Nucleus accumbens (tissue), 56 donors: ENCODE measurements at places on chromosomes 2 and 18.

DNA sequence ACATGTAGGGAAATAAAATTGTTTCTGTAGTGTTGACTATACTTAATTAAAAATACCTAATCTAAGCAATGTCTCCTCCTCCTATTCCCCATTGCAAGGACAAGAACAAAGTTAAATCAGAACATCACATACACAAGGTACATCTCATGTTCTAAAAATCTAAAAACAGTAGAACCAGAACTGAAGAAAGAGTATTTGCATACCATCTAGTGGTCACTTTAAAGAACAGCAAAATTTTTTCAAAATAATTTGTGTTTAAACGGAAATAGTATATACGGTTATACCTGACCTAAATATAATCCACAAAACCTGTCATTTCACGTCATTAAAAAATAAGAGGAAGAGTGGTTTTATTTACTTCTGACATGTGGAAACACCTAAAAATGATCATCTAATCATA is 294.3 kb upstream of the KCNH7 start:
- DNase-seq: no peak

GRCh38 chr2:96831679-96832078 is 12.1 kb downstream of the ANKRD23 start:
- no peak for DNase-seq

- DNase-seq: no peak
Observed at GRCh38 chr2:180657054-180657453, 323.4 kb upstream of the UBE2E3 start.

DNA sequence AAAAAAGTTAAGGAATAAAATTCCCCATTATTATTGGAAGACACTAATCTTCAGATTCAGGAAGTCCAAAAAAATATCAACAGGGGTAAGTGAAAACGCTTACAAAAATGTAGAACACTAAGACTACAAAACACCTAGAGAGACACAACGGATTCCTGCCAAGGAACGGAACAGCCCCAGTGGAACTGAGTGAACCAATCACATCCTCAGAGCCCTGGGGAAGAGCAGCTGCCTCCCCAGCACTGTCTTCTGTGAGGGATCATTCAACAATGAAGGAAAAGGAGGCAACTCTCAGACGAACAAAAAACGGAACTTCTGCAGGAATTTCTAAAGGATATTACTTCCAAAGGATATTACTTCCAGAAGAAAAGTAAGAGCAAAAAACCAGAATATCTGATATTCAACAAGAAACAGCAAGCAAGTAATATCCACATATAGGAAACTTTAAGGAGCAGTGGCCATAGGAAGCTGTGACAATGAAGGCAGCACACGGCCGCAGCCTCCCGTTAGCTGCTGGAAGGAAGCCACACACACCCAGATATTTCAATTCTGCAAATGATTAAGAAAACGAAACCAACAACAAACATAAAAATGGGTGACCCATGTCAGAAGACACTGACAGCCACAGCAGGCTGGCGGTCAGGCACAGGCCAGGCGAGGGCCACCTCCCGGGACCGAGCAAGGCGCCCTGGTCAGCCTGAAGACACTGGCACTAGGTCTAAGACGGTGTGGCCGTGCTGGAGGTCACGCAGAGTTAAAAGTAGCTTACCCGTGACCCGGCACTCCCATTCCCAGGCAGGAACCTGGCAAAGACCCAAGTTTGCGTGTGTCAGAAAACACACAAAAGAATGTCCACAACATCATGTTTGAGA is 81.8 kb downstream of the HDAC4 start:
- no peak for DNase-seq

GRCh38 chr18:76251691-76252090 is 243.4 kb downstream of the ZNF516 start:
- no peak for DNase-seq

GRCh38 chr2:20637147-20637546 is 13.8 kb downstream of the HS1BP3 start:
- DNase-seq: no peak

- DNase-seq: no peak
Observed at GRCh38 chr2:9285385-9285920, 78.8 kb downstream of the ASAP2 start.

GRCh38 chr2:103792042-103792441 is 1030.2 kb downstream of the TMEM182 start:
- no peak for DNase-seq

DNA sequence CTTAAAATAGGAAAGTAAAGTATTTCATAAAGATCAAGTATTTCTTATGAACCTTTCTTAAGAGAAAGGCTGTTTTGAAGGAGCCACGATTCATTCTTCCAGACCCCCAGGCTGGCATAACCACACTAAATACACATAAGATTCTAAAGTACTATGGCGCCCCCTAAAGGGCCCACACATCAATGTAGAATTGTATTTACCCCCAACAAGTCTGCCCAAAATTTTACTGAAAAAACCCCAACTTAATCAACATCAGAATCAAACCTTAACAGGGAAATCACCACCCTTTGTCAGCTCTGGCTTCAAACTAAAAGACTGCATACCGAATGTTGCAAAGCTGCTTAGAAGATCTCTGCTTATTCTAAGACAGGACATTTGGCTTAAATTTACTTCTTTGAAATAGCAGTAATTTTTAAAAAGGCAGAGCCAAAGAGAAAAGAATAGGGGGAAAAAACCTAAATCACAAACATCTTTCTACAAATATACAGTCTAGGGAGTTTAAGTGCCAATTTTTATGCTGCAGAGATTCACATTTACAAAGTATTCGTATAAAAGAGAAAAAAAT is 20.4 kb upstream of the BCL2 start:
- DNase-seq: peak; percentile 6

- DNase-seq: no peak
Observed at GRCh38 chr2:23900541-23901322, 26.2 kb downstream of the ATAD2B start.

GRCh38 chr2:20640411-20641122 is 10.3 kb downstream of the HS1BP3 start:
- DNase-seq: no peak

DNA sequence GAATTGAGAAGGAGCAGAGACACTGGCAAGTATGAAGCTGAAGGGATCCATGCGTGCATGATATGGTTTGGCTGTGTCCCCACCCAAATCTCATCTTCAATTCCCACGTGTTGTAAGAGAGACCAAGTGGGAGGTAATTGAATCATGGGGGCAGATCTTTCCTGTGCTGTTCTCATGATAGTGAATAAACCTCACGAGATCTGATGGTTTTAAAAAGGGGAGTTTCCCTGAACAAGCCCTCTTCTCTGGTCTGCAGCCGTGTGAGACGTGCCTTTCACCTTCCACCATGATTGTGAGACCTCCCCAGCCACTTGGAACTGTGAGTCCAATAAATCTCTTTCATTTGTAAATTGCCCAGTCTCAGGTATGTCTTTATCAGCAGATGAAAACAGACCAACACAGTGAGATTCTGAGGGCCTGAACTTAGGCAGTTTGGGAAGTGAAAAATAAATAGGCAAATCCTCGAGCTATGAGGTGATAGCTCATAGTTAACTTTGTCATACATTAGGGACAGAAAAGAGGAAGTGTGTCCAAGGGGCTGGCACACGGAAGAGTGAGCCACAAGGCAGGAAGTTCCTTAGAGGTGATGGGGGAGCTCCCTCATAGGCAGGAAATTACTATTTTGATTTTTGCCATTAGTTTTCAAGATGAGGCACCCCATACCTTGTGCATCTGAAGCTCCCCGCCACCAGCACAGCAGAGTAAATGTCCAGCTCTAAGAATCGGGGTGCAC is 658.8 kb upstream of the ID2 start:
- DNase-seq: no peak

- no peak for DNase-seq
Observed at GRCh38 chr2:111675419-111676194, 208.4 kb downstream of the ANAPC1 start.

- DNase-seq: no peak
Observed at GRCh38 chr2:174683392-174683759, 80.9 kb downstream of the CHRNA1 start.

DNA sequence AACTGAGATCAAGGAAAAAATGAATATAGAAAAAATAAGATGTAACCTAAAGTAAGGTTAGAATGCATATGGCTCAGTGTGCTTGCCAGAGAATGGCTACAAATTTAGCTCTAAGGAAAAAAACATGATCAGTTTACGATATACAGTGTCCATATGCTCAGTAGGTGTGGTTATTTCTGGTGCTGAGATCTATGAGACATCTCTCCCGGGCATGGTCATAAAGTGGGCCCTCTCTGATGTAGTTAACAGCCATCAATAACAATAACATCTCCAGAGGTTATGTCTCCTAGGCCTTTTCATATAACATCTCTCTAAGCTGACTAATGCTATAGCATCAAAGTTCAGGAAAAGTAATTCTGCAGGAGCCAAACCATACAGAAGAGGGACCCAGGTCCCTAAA is 56.3 kb upstream of the UBE2E3 start:
- DNase-seq: no peak

DNA sequence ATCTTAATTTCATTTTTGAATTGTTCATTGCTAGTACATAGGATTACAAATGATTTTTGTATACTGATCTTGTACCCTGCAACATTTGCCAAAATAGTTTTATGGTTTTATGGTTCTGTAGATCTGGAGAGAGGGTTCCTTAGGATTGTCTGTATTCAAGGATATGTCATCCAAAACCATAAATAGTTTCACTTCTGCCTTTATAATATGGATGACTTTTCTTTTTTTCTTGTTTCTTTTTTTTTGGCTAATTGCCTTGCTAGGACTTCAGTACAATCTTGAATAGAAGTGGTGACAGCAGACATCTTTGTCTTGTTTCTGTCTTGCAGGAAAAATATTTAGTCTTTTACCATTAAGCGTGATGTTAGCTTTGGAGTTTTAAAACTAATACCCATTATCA is 383.9 kb upstream of the HS6ST1 start:
- no peak for DNase-seq

DNA sequence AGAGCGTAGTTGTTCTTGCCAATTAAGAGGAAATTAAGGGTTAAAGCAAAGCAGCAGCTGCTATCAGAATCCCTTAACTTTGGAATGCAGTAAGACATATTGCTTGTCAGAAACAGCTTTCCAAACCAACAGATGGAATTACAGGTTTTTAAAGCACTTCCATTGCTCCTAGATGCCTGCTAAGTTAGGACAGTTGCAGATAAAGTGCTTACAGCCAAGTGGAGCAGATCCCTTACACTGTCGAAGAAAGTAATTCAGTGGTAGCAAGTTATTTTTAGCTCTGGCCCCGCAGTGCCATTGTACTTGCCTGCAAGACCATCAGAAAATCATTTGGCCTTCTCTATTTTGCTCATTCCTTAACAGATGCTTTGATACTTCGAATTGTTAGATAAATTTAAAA is 5.4 kb downstream of the PDK1 start:
- no peak for DNase-seq

GRCh38 chr2:3388412-3388738 is 8.9 kb downstream of the TRAPPC12 start:
- no peak for DNase-seq

- no peak for DNase-seq
Observed at GRCh38 chr2:33425161-33425560, 51.3 kb upstream of the RASGRP3 start.

- no peak for DNase-seq
Observed at GRCh38 chr18:75462178-75462832, 34.8 kb upstream of the SMIM21 start.

DNA sequence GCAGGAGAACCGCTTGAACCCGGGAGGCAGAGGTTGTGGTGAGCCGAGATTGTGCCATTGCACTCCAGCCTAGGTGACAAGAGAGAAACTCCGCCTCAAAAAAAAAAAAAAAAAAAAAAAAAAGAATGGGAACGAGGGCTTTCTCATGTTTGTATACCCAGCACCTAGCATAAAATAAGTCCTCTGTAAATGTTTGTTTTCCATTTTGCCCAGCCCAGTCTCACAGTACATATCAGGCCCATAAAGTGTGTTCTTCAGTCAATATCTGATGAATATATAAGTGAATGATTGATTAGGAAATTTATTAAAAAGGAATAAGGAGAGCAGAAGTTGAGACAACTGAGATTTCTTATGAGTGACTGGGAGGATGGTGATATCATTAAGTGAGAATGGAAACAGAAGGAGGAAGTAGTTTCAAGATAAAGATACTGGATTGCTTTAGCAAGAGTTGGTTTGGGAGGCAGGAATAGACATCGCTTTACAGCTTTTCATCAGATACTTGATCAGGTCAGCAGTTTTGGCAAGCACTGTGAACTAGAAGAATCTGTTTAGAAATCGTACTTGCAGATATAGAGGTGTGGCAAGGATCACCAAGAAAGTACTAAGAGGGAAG is 327.5 kb downstream of the KIAA1328 start:
- DNase-seq: no peak

DNA sequence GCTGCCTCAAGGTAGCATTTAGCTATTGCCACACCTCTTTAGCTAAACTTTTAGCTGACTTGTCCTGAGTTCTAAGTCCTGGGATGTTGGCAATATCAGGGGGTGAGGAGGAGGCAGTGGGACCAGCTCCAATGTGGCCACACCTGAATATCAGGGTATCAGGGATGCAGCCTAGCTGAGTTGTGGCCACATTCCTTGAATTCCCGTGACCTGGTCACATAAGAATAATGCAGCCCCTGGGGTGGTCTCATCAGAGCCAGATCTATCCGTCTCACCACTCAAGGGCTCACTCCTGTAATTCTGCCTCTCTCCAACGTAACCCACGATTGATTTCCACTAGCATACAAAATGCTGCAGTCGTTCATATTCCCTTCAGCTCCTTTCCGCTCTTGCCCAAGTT is 11.6 kb upstream of the TAF1B start:
- DNase-seq: no peak

DNA sequence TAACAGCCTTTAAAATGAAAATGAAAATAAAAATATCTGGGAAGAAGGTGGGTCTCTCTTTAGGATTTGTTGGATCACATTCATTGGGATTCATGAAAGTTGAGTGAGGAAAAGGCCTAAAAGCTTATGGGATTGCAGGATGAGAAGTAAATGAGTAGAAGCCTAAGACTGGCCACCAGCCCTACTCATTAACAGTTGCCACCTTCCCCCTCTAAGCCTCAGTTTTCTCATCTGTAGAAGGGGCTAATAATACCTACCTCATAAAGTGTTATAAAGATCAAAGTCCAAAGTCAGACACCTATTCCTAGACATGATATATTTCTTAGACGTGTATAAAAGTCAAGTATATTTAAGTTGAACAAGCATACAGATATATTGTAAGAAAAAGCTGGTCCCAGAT is 23.8 kb downstream of the RDH14 start:
- DNase-seq: no peak

DNA sequence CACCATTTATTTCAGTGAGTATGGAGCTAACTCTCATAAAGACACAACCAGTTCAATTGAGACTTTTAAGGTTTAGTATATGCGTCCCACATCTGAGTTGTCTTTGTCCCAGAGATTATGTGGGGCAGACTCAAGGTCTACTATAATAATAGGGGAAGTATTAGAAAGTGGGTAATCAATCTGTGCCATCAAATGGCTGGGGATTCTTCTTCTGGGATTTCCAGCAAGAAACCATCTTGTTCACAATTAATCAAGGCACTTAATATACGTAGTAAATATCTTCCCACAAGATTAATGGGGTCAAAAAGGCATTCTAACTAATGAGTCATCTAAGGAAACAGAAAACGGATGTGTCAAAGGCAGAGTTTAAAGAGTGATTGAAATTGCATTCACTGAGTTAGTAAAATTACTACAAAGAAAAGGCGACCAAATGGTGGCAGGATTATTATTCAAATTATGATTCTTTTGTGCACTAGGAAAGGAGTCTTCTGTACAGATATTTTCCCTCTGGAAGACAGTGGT is 179.8 kb upstream of the REG3G start:
- no peak for DNase-seq
